Stimulated activated CD4-positive, alpha-beta T cell treated with anti-CD3 and anti-CD28 coated beads, Interleukin-1b, Interleukin-23, amount 100 ng/mL, for 1 hour (primary cell): ENCODE measurements at places on chromosomes 2 and 18.

DNA sequence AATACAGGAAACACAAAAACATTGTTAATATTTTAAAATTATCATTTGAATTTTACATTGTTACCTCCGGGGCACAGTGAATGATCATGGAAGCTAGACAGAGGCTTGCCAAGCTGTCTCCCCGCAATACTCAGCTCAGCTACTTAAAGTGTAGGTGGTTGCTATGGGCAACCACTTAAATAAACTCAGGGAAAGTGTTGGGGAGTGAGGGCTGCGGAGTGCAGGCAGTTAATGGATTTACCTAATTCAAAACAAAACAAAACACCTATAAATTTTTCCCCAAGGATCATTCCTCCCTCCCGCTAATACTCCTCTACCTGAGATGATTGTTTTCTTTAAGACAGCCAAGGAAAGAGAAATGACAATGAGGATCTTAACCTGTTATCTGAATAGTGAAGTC, 349.5 kb downstream of the TGIF1 start:
- no peak for DNase-seq

GRCh38 chr2:97708048-97708380, 5.4 kb upstream of the ZAP70 start:
- no peak for DNase-seq

GRCh38 chr2:20818820-20819219, 4.1 kb downstream of the LDAH start:
- no peak for DNase-seq

DNA sequence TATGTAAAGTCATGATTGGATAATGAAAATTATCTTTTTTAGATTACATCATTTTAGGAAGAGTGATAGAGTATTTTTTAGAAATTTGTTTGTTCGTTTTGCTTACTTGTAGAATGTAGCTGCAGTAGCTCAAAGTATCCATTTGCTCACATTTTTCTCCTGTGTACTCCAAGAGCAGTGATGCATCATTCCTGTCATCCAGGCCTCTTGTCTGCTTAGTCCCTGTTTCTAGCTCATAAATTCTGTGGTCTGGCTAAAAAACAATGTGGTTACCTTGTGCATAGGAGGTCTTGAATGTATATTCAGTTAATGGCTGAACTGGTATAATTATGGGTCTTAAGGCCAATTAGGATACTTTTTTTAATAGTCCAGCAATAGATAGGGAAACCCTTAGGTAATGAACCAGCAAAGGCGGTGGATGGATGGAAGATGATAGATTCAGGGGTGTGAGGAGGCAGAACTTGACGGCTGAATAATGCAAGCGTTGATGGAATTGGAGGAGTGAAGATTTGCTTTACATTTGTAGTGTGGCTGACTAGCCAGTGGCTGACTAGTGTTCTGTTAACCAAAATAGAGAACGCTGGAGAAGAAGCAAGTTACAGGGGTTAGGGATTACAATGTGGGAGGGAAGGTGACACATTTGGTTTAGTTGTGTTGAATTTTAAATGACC, 145.0 kb downstream of the ZNF407 start:
- no peak for DNase-seq

DNA sequence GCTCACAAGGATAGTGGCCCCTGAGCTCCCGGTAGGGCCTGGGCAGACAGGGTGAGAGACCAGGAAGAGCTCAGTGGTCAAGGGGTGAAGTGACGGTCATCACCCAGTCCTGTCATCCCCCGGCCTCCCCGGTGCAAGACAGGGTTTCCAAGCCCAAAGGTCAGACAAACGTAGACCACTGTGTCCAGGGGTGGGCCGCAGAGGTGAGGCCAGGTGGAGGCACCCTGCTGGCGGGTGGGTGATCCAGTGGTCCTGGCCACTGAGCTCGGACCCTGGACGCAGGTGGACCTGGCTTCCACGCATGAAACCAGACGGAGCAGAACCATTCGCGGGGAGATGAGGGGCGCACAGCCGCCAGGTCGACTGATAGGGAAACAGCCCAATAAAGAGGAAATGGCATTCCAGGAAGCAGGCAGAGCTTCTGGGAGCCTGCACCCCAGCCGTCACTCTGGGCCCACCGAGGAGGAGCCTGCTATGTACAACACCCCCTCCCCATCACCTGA, 14.4 kb upstream of the SNED1 start:
- DNase-seq = no peak
